ENCODE measurements at places on chromosomes 4 and X. TPM values are rescaled to one million over a fixed set of nuclear protein-coding genes. Genes with fewer than 3 reads are reported as not detected.

SSX4B gene
- polyA plus RNA-seq, result not detected

ENPEP gene
- 11.3 TPM for polyA plus RNA-seq

MAGEB2 gene
- polyA plus RNA-seq, result not detected

GRCh38 chrX:2550328-2551020 lies 49.7 kb upstream of the DHRSX start:
- DNase-seq, result no peak

GRCh38 chrX:154013614-154014360 lies 5.9 kb downstream of the IRAK1 start:
- DNase-seq, result peak; percentile 52

GRCh38 chrX:42770566-42770965 lies 7.4 kb downstream of the PPP1R2C start:
- no peak for DNase-seq

DNA sequence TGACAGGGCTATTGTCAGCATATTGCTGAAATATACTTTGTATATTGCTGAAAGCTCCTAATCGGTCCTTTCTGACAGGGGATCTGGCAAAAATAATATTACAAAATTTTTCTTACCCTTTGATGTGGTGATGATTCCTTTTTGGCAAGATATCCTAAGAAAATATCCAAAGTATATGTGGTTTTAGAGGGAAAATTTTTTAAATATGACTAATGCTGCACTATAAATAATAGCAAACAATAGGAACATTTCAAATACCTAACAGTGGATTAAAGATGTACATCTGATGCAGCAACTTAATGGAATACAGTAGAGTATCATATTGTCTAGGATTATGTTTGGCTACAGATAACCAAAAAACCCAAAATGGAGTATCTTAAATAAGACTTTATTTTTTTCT lies 49.6 kb downstream of the RRAGB start:
- no peak for DNase-seq

DNA sequence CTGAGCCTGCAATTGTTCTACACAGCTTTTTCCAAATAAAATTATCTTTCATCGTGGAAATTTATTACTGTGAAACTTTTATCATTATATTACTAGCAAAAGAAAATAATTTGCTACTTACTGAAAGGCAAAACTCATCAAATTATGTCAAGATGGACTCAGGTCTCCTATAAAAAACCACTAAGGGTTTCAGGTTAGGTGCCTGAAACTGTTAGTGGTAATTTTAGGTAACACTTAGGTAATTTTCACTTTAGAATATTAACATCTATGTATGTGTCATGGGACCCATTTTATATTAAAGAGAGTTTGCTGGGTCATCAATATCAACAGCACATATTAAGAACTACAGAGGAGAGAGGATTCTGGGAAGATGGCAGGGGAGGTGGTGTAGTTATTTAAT lies 651.5 kb downstream of the CENPC start:
- DNase-seq, result no peak

Measured in muscle of leg (tissue), 16 donors.